ENCODE measurements at places on chromosomes 6 and 20.

DNA sequence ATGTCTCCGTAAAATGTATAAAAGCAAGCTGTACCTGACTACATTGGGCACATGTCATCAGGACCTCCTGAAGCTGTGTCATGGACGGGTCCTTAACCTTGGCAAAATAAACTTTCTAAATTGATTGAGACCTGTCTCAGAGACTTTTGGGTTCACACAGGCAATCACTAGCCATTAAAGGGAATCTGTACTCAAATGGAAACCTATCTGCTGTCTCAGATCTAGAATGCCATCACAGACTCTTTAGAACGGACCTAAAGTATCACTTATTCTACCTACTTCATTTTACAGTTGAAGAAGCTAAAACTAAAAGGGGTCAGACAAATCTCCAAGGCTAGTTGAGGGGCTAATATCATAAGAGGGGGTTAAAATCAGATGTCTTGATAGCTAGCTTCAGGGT is 11.1 kb downstream of the SAMD3 start:
- H3K4me1 ChIP-seq: no peaks in the 10 kb centered on the region
- no peak for DNase-seq
- peaks cover 4% of the 10 kb centered on the region for H3K27me3 ChIP-seq
- H3K4me3 ChIP-seq: no peak overlapping the region
- H3K27ac ChIP-seq: no peak overlapping the region

DNA sequence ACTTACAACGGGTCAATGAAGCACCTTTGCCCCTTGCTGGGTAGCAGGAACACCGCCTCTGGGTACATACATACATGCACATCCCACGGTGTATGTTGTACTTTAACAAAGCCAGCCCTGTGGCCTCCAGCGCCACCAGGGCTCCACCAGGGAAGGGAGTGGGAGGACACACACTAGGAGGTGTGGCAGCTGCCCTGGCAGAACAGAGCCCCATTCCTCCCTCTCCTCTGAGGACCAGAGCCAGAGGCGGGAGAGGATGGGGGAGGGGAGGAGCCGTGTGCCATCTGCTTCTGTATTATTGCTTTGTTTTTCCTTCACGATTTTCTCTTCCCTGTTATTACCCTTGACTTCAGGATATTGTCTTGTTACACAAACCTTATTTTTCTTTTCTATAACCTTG is 105.8 kb upstream of the TRAF3IP2 start:
- H3K27me3 ChIP-seq: no peaks in the 10 kb centered on the region
- peaks cover 29% of the 10 kb centered on the region for H3K4me1 ChIP-seq
- DNase-seq: peak; percentile 64
- H3K4me3 ChIP-seq: no peak overlapping the region
- peak overlapping the region; percentile 55 for H3K27ac ChIP-seq
- peaks cover 16% of the 10 kb centered on the region for H3K36me3 ChIP-seq

DNA sequence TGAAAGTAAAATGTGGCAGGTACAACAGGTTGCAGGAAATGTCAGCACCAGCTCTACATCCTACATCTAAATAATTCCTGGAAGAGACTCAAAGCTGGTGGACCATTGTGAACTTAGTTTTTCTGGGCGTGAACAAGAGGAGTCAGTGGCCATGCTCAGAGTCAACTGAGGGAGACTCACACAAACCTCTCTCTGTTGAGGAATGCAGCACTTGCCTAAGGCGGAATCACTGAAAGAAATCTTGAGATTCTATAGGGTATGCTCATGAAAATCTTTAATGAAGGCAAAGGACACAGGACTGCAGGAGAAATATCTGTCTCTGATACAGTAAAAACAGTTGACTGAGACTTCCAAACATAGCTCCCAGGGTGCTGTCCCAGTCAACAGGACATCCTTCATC is 22.5 kb downstream of the SLC17A4 start:
- H3K4me3 ChIP-seq: no peak overlapping the region
- H3K36me3 ChIP-seq: no peaks in the 10 kb centered on the region
- DNase-seq: no peak
- H3K4me1 ChIP-seq: no peaks in the 10 kb centered on the region
- H3K27me3 ChIP-seq: no peaks in the 10 kb centered on the region

- H3K4me1 ChIP-seq: peaks cover 14% of the 10 kb centered on the region
- no peak for DNase-seq
- H3K27me3 ChIP-seq: no peaks in the 10 kb centered on the region
- H3K27ac ChIP-seq: no peak overlapping the region
- H3K36me3 ChIP-seq: no peaks in the 10 kb centered on the region
- H3K4me3 ChIP-seq: no peak overlapping the region
These were observed 34.4 kb upstream of the PTPN1 start for GRCh38 chr20:50475681-50476292.

DNA sequence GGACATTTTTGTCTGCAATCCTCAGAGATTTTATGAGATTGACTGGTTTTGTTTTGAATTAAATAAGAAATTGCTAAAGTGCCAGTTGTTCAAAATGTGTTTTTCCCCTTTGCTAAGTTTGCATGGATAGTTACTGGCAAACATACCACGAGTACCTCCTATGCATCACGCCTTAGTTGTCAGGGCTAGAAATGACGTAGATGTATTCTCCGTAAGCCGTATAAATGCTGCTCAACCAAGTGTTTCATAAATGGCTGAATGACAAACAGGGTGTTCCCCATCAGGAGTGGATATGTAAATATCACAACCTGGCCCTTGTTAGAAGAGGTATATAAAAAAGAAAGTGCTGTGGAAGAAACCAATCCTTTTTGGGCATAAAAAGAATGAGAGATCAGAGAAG is 341.1 kb upstream of the ZFP64 start:
- peaks cover 15% of the 10 kb centered on the region for H3K27me3 ChIP-seq
- no peak overlapping the region for H3K4me3 ChIP-seq
- no peak for DNase-seq
- H3K36me3 ChIP-seq: no peaks in the 10 kb centered on the region
- H3K4me1 ChIP-seq: no peaks in the 10 kb centered on the region

GRCh38 chr6:38151580-38152500 is 332.3 kb downstream of the ZFAND3 start:
- DNase-seq: no peak
- H3K27ac ChIP-seq: no peak overlapping the region
- no peak overlapping the region for H3K4me3 ChIP-seq
- peaks cover 7% of the 10 kb centered on the region for H3K4me1 ChIP-seq
- no peaks in the 10 kb centered on the region for H3K36me3 ChIP-seq

DNA sequence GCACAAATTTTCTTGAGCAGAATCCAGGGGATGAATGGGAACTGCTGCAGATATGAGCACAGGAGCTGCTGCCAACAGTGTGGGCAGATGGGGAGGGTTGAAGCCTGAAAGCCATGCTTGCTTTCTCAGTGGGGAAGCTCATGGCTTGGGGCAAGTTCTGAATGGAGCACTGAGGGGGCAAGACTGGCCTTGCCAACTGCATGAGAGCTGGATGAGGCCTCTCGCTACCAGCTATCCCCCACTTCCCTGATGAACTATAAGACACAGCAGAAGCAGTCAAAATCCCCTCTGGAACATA is 28.3 kb downstream of the TREM1 start:
- DNase-seq: no peak
- H3K36me3 ChIP-seq: no peaks in the 10 kb centered on the region
- no peak overlapping the region for H3K4me3 ChIP-seq
- no peak overlapping the region for H3K27ac ChIP-seq

DNA sequence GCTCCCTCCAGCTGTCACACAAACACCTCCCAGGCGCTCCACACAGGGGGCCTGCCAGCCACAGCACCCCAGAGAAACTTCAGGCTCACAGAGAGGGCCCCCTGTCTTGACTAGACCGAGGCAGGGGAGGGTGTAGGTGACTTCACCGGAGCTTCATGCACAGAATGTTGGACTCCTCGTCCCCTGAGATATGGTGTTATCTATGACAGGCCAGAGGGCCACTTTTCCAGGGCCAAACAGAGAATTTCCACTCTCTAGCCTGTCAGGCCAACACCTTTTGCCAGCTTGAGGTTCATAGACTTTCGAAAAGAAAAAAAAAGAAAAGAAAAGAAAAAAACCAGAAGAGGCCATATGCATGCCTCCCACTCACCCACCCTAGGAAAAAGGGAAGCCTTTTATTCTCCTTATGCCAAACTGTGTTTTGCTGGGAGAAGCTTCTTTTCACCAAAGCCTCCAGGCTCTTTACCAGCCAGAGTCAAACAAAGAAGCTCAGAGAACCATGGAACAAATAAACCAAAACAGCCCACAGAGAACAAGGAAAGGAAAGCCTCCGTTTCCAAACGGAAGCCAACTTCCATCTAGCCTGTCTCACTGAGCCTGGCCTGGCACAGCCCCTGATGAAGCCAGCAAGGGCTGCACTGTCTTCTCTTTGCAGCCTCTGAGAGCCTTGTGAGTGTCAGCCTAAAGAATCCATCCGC is 313.2 kb upstream of the JARID2 start:
- no peaks in the 10 kb centered on the region for H3K36me3 ChIP-seq
- no peaks in the 10 kb centered on the region for H3K4me1 ChIP-seq
- no peak overlapping the region for H3K27ac ChIP-seq
- no peak for DNase-seq
- no peak overlapping the region for H3K4me3 ChIP-seq

DNA sequence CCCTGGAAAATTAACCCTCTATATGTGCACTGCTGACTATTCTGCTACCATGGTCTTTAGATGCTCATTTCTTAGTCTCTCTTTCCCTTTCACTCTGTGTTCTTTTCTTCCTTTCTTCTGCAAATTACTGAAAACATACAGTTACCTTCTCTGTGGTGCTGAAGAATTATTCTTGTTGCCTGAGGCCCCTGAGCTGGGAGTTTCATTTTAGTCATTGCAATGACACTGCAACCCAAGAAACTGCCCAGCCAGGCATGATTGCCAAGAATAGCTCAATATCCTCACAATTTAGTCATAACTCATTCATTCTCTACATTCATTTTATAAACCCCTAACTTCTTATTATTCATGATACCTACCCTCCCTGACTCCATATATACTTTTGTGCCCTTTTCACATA is 245.8 kb upstream of the RAB32 start:
- H3K4me1 ChIP-seq: no peaks in the 10 kb centered on the region
- DNase-seq: no peak
- no peaks in the 10 kb centered on the region for H3K36me3 ChIP-seq
- no peak overlapping the region for H3K27ac ChIP-seq
- no peaks in the 10 kb centered on the region for H3K27me3 ChIP-seq

DNA sequence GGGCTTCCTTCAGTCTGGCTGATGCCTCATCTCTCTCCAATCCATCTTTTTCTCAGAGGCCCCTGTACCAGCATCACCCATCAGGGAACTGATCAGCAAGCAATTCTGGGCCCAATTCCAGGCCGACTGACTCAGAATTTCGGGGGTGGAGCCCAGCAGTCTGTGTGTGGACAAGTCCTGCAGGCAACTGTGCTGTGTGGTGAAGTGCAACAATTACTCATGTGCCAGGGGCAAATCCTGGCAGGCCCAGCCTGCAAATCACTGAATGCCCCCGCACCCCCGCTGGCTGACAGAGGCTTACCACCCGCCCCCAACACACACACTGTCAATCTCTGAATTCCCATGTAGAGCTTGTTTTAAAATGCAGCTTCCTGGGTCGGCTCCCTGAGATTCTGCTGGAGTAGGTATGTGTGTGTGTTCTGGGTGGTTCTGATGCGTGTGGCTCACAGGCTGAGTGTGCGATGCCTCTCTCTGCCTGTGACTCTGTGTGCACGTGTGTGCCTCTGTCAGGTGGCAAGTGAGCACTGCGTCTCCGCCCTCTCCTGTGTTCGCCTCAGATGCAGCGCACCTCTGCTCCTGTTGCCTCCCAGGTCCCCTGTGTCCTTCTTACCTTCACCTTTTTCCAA is 45.4 kb downstream of the SSR1 start:
- H3K27ac ChIP-seq: no peak overlapping the region
- H3K4me1 ChIP-seq: no peaks in the 10 kb centered on the region
- H3K36me3 ChIP-seq: no peaks in the 10 kb centered on the region
- no peak overlapping the region for H3K4me3 ChIP-seq
- DNase-seq: no peak

DNA sequence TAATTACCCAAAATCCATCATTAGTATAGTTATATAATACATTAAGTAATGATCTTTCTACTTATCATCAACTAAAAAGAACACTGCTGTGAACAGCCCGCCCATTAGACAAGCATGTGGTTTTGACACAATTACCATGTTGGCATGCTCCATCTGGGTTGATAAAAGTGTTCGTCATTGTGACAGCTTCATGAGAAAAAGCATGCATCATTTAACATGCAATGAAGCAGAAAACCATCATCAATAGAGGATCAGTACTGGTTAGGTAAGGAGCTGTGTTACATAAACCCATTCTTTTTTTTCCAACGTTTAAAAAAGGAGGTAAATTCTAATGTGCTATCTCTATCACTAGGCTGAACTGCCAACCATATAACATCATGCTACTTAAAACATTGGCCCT is 101.9 kb downstream of the EPB41L2 start:
- no peaks in the 10 kb centered on the region for H3K27me3 ChIP-seq
- no peaks in the 10 kb centered on the region for H3K36me3 ChIP-seq
- no peak overlapping the region for H3K4me3 ChIP-seq
- H3K27ac ChIP-seq: no peak overlapping the region

GRCh38 chr6:103011605-103012004 is 1618.1 kb downstream of the GRIK2 start:
- no peaks in the 10 kb centered on the region for H3K27me3 ChIP-seq
- no peaks in the 10 kb centered on the region for H3K4me1 ChIP-seq
- no peak overlapping the region for H3K27ac ChIP-seq
- DNase-seq: no peak

- H3K27me3 ChIP-seq: no peaks in the 10 kb centered on the region
- H3K36me3 ChIP-seq: no peaks in the 10 kb centered on the region
- no peak overlapping the region for H3K4me3 ChIP-seq
- H3K4me1 ChIP-seq: peaks cover 13% of the 10 kb centered on the region
These were observed 14.5 kb upstream of the FBXO30 start for GRCh38 chr6:145829102-145829501.

DNA sequence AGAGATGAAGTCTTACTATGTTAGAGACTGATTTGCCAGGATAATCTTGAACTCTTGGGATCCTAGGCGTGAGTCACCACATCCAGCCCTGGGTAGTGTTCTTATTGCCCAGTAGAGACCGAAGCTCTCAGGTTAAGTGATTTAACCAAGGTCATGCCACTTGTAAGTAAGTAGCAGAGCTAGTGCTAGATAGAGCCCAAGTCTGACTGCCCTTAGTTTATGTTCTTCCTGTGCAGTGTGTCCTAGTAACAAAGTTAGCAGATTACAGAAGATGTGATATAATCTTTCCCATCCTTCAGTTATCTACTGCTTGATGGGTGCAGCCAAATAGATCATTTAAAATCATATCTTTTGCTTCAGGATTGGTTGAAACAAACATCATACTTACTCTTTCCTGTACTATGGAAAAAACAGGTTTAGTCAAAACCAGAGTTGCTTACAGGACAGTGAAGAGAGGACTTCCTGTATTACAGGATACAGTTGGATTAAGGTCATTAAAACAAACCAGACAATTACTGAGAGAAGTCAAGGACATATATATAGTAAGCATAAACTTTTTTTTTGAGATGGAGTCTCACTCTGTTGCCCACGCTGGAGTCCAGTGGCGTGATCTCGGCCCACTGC is 9.5 kb upstream of the PABPC1L start:
- H3K27me3 ChIP-seq: no peaks in the 10 kb centered on the region
- no peaks in the 10 kb centered on the region for H3K36me3 ChIP-seq
- no peak overlapping the region for H3K27ac ChIP-seq
